ENCODE measurements at places on chromosomes 11 and 22.

GRCh38 chr11:19821993-19822392 is 109.4 kb downstream of the NAV2 start:
- no peak for DNase-seq

GRCh38 chr22:40597526-40598430 is 38.7 kb downstream of the MRTFA start:
- no peak for DNase-seq

DNA sequence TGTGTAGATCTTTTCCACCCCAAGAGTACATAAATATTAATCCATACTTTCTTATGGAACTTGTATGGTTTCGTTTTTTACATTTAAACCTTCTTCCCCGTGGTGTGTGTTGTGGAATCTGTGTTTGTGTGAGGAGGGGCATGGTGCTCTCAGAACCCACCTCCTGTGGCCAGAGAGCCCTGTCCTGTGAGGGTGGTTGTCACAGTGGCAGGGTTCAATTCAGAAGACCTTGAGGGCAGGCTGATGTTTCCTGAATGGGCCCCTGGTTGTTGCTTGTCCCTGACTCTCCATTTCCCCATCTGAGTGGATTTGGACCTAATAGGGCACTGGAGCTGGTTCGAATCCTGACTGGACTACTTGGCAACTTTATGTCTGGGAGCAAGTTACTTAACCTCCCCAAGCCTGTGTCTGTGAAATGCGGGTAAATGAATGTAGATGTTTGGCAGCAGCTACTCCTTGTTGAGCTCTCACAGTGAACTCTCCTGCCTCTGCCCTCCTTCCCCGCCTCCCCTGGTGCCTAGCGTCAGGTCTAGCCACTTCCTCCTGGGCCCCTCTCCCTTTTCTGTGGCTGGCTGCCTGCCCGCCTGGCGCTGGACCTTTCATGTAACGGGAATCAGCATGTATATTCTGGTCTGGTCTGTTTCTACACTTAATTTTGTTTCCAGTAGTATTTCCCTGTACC is 7.3 kb downstream of the NEAT1 start:
- peak; percentile 72 for DNase-seq

- no peak for DNase-seq
These were observed 45.4 kb downstream of the CASP12 start for GRCh38 chr11:104852811-104853210.

GRCh38 chr22:44369916-44370801 is 57.4 kb upstream of the SHISAL1 start:
- no peak for DNase-seq

DNA sequence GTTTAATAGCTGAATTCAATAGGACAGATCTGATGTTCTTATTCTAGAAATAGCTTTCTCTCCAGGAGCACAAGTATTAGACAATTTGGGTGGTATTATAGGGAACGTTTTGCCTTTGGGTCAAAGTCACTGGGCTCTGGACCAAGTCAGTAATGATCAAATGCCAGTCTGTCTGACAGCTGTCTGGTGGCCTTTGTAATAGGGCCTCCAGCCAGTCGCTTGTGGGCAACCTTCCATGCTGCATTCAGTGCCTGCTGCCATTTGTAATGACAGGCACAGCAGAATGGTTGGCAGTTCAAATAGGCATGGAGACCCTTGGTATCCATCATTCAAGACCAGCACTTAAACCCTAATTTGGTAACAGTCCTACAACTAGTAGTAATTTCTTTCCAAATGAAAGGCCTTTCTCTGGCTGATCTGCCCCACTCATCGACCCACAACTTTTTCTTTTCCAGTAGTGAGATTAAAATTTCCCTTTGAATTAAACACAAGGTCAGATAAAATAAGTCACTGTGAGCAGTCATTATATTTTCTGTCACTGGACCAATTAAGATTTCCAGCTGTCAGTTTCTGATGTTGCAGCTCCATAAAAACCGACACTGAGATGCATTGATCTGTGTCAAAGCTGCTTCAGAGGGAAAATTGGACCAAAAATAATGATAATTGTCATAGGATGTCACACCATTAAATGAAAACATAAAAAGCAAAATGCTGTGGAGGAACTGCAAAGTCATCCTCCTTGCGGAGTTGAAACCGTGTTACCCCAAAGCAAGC is 1038.1 kb downstream of the LRRC4C start:
- DNase-seq: no peak
